Activated CD8-positive, alpha-beta memory T cell treated with anti-CD3 and anti-CD28 coated beads for 1 hour (primary cell): ENCODE measurements at places on chromosomes 1 and 21.

DNA sequence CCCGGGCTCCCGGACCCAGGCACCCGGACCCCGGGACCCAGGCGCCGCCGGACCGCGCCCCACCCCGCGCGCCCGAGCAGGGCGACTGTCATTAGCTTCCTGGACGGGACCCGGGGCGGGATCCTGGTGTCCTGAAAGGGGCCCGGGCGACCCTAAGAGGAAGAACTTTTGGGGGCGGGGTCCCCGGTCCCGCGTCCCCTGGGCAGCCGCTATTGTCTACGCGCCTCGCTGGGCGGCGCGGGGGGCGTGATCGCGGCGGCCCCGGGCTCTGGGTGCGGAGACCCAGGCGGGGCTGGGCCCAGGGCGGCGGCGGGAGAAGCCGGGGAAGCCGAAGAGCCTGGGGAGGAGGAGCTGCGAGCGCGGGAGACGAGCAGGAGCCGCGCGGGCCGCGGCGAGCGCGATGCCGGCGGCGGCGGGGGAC lies 465 bp downstream of the HUNK start:
- no peak for DNase-seq

DNA sequence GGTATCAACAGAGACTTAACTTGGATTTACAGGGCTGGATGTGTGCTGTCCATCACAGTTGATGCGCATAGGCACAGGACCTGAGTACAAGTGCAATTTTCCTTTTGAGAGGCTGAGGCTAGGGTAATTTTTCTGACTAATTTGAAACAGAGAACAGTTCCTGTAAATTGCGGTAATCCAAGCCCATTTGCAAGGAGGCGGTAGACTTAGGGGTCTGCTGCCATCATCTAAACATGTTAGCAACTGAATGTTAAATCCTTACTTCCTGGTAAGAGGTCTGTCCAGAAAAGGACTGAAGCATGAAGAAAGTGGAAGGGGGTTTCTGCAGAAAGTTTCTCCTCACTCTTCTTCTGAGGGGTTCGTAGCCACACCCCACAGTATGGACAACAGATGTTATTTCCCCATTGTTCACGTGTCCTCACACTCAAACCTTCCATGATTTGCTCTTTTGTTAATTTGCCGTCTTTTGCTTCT lies 23.7 kb upstream of the C1orf198 start:
- no peak for DNase-seq

DNA sequence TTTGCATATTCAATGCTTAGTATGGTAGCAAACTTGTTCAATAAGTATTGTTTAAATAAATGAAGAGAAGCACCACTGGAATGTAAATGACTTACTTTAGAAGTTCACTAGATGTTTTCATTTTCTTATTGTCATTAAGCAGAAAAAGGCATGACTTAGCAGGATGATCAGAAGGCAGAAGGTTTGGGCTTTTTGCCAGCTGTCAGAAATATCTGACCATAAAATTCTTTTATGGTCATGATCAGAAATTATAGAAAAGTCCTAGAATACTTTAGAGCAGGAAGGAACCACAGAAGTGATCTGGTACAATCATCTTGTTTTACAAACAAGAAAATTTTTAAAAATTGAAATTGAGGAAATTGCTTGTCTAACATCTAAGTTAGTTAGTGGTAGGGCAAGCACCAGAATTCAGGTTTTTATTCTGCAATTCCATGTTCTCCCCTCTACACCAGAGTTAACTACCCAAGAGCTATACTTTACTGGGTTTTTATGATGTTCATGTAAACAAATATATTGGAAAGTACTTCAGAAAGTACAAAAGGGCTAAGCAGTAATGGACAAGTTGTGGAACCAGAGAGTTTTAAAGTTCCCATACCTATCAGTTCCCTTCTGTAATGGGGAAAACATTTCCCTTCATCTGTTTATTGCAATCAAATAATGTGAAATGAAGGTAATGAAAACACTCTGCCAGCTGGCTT lies 10.1 kb downstream of the FMO5 start:
- no peak for DNase-seq

DNA sequence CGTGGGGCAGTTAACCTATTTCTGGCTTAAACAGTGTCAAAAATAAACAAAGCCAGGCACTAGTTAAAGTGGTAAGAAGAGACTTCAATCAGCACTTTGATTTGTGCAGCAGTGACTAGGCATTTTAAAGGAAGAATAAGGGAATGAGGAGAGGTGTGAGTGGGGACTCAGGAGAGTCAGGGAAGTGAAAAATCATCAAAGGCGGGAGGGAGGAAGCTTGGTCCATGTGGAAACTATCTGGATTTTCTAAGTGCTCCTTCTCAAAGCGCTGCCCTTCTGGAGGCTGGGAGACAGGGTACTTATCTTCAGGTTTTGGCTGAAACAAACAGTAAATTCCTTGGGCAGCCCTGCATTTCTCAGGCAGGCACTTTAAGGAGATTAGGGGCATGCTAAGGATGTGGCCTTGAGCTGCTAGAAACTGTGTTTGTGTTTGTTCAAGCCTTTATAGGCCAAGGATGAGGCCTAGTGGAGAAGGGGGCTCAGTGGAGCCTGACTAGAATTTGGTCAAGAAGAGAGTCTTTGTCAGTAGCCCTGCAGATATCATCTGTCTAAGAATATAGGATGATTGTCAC lies 486.5 kb downstream of the SIPA1L2 start:
- DNase-seq = no peak

GRCh38 chr1:183227422-183228346 lies 41.6 kb downstream of the LAMC2 start:
- DNase-seq = no peak

DNA sequence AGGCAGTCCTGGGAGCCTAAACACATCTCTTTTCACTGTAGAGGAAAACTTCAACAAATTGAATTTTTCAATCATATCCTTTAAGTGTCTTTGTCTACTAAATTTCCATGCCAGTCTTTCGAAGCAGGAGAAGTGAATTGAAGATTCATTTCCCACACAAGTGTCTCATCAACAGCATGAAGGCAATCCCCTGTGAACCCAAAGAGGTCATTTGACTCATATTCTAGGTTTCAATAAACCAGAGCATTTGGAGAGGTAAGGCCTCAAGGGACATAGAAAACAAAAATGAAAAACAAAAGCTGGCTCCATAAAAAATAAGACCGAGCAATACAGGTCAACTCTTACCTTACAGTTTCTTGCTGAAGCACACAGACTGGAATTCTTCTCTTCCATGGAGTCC lies 94.1 kb upstream of the ATP1B1 start:
- DNase-seq = no peak

GRCh38 chr1:99181892-99182291 lies 82.4 kb upstream of the PLPPR4 start:
- DNase-seq = no peak

DNA sequence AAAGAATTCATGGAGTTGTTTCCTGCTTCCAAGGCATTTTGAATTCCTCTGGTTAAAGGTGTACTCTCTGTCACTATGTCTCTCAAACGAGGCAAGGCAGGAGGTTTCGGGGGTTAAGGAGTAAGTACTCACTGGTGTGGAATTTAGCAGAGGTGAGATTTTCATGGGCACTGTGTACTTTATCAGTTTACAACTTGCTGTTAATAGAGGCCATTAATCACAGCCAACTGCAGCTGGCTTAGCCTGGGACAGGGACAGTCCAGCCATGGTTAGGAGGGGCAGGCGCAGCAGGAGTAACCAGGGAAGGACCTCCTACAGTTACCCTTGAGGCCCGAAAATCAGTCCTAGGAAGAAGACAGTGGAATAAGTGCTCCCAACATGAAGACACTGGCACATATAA lies 18.1 kb upstream of the TMEM9 start:
- DNase-seq = no peak

DNA sequence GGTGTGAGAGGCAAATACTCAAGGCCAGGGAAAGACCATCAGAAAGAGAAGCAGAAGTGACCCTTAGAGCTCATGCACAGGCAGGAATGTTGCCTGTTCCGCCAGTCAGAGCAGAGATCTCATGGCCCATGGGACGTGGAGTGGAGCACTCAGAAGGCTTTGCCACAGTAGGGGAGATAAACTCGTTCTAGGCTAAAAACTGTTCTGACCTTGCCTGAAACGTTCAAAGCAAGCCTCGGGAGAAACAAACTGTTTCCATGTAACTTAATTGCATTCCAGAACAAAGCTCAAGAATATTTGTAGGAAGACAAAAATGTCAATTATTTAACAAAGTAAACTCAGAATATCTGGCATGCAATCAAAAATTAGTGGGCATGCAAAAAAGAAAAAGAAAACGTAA lies 20.7 kb upstream of the SLC19A1 start:
- no peak for DNase-seq

GRCh38 chr1:26337625-26338024 lies 16.3 kb downstream of the CRYBG2 start:
- DNase-seq = no peak

DNA sequence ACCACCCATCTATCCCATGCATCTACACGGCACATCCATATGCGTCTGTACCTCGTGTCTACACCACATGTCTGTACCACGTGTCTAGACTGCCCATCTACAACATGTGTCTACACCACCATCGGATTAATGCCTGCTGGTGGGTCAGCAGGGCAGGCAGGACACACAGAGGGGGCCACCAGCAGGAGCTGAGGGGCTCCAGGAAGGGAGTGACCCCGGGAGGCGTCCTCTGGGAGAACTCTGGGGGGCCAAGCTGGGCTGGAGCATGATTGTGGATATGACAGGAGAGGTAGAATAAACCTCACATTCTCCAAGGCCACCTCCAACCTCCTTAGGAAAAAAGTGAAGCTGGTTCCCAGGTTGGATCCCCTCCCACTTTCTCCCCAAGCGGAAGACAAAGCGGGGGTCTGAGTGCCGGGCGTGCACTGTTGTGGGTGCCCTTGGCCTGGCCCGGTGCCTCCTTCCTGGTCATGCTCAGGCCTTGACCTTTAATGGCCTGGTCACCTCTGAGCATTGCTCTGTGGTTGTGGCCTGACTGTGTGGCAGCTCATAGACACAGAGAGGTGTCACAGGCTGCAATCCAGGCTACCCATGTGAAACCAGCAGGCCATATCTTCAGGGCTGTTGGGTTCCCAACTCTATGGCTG lies 881 bp upstream of the ACTRT2 start:
- no peak for DNase-seq

DNA sequence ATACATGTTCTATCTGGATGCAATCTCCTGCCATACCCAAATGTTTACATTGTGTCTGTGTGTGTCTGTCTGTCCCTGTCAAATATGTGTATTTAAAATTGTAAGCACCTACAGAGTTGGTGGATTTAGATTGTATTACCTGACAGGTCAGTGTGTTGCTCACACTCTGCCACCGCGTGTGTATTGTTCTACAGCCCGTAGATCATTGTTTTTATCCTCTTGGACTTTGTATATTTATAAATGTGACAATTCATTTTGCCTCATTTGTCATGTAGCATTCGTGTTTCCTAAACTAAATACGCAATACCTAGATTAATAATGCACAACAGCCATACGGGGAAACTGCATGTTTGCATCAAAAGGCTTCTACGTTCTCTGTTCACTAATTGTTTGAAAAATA lies 634 bp downstream of the ALG14 start:
- DNase-seq = no peak

- no peak for DNase-seq
Observed at GRCh38 chr1:153238527-153238926, 21.0 kb upstream of the LORICRIN start.

DNA sequence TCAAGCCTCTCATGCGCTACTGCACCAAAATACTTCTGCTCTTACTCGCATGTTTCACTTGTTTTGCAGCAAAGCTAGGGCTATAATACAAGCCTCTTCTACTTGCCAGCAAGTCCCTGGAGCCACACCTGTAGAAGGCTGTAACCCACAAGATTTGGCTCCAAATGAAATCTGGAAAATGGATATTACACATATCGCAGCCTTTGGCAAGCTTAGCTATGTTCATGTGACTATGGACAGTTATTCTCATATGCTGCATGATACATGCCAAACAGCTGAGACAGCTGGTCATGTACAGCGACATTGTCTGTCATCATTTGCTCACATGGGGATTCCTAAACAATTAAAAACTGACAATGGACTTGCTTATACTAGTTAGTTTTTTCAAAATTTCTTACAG lies 270.3 kb downstream of the COL11A1 start:
- DNase-seq = no peak

GRCh38 chr1:30185809-30186208 lies 537.6 kb downstream of the MATN1 start:
- no peak for DNase-seq

DNA sequence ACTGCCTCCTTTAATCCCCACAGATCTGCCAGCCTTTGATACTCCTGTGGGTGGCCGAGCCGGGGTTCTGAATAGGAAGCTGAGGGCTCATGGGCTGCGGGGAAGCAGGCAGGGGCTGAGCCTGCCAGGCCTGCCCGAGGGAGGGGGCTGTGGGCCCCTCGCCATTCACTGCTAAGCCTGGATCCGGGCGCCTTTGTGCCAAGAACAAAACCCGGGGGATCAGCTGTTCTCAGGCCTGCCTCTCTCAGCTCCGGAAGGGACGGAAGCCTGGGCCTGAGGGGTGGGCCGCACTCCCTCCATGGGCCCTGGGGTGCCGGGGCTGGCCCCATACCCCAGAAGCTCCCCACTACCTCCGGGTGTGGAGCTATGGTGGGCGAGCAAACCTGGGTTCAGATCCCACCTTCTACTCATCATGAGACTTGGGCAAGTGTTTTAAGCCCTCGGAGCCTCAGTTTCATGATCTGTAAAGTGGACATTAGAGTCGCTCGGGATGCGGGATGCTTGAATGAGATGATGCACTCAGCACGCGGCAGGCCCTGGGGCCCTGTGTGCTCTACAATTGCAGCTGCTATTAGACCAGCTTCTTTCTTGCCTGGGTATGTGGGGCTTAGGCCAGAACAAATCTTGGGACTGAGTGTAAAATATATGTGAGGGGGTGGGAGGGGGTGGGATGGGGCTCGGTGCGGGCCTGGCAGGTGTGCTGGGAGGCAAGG lies 19.2 kb upstream of the EPHA2 start:
- DNase-seq = no peak

GRCh38 chr1:11059155-11059967 lies 457 bp downstream of the SRM start:
- DNase-seq = peak; percentile 11

DNA sequence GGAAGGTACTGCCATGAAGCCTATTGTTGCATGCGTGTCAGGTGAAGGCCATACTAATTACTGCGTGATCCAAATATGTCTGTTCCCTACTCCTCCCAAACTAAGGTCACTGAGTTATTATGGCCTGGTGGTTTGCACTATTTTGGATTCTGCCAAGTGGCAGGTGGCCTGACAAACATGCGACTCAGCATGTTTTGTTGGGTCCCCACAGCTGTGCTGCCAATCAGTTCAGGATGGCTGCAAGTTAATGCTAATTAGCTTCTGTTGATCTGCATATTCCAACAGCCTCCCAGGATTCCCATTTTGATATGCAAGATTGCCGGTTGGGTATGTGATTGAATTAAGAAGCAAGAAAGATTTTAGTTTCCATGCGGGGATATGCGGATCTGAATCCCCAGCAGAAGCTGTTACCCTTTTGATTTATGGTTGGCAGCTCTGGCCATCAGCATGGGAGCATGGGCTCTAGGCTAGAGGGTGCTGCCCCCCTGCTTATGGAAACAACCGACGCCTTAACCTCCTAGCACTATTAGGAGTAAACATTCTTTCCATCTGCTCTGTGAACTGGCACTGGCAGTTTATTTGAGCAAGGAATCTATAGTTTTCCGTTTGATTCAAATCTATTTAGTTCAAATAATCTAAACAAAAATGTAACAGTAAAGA lies 429.8 kb upstream of the C1orf87 start:
- DNase-seq = no peak
